NCI-H510A treated with DMSO at 0.1 percent for 48 hours (cell line): ENCODE measurements at places on chromosomes 13 and 19.

- peak; percentile 77 for DNase-seq
Measured at GRCh38 chr19:54179921-54180461, 7.0 kb upstream of the TMC4 start.

- DNase-seq = no peak
Measured at GRCh38 chr19:48999481-49000325, 6.0 kb downstream of the RUVBL2 start.

GRCh38 chr19:10960314-10961072, at the start of gene SMARCA4:
SMARCA4 (plus strand) TSS chr19:10961030; CDS start chr19:10984152, 23,122 bp downstream.
- DNase-seq = peak; percentile 98

DNA sequence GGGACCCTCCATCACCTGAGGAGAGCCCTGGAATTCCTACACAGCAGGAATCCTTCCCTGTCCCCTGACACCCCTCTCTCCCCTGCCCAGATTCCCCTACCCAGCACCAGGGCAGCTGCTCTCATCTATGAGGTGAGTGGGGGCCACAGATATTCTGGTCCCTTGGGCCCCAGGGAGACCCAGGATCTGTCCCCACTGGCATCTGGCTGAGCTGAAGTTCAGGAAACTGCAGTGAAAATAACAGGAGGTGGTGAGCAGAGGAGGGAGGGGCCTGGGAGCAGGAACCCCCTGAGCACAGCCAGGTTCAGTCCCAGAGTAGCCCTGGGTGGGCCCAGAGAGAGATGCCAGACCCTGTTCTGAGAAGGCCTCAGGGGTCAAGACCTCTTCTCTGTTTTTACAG, 10.1 kb downstream of the CEACAM21 start:
- no peak for DNase-seq

- DNase-seq = no peak
Measured at GRCh38 chr13:34900288-34900739, 41.8 kb upstream of the NBEA start.

GRCh38 chr19:2275588-2276428, 6.2 kb downstream of the PEAK3 start:
- DNase-seq = no peak

DNA sequence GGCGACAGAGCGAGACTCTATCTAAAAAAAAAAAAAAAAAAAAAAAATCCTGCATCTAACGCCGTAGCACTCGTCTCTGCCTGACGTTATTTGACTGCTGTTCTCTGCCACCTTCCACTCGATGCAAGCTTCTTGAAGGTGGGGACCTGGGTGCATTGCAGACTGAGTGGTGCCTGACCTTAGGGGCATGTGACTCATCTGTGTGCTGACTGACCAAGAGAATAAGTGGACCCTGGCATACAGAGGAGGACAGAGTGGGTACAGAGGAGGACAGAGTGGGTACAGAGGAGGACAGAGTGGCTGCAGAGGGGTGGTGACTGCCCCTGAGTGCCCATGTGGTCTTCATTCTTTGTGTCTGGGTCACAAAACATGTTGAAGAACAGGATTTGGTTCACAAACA, 7.6 kb downstream of the WTIP start:
- DNase-seq = no peak
